ENCODE measurements at places on chromosomes 2 and 18.

DNA sequence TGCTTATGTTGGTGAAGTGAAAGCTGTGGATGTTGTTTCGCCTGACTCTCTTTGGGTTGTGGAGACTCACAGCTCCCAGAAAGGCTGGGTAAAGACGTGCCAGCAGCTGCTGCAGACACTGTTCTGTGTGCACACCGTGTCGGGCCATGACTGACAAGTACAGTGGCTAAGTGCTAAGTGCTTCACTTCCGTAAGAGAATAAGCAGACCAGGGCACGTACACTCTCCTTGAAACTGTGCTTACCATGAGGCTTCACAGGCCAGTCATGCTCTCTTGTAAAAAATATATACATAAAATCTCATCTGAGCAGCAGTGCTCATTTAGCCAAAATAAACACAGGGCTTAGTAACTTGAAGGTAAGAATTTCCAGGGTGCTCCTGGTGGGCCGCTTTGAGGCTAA is 86.0 kb downstream of the NRP2 start:
- H3K27me3 ChIP-seq: peaks cover 32% of the 10 kb centered on the region
- peaks cover 2% of the 10 kb centered on the region for H3K36me3 ChIP-seq
- DNase-seq: no peak
- no peak overlapping the region for H3K4me3 ChIP-seq
- H3K27ac ChIP-seq: no peak overlapping the region

- H3K27me3 ChIP-seq: no peaks in the 10 kb centered on the region
- H3K36me3 ChIP-seq: peaks cover 2% of the 10 kb centered on the region
- DNase-seq: no peak
- H3K4me1 ChIP-seq: peaks cover 24% of the 10 kb centered on the region
- H3K27ac ChIP-seq: peak overlapping the region; percentile 37
- no peak overlapping the region for H3K4me3 ChIP-seq
Measured at GRCh38 chr2:108575132-108575966, 41.1 kb downstream of the LIMS1 start.

- DNase-seq: no peak
- no peak overlapping the region for H3K27ac ChIP-seq
- H3K4me1 ChIP-seq: peaks cover 4% of the 10 kb centered on the region
- peaks cover 17% of the 10 kb centered on the region for H3K36me3 ChIP-seq
- no peak overlapping the region for H3K4me3 ChIP-seq
- H3K27me3 ChIP-seq: no peaks in the 10 kb centered on the region
Measured at GRCh38 chr2:37287966-37288365, 36.7 kb downstream of the PRKD3 start.

DNA sequence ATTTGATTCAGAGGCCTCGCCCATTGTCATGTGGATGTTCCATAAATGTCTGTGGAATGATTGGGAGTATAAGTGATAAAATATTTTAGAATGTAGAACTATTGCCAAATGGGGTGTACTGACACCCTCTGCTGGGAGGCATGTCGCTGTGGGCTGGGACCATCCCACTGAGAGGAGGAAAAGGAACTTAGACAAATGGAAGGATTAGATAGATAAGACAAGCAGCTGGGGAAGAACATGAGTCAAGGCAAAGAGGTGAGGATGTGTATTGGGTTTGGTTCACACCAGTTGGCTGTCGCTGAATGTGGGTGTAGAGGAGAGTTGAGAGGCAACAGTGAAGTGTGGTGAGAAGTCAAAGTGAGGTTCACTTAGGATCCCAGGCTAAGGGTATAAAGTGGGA is 4.0 kb downstream of the C2orf74 start:
- no peak overlapping the region for H3K4me3 ChIP-seq
- H3K4me1 ChIP-seq: peaks cover 1% of the 10 kb centered on the region
- H3K27me3 ChIP-seq: no peaks in the 10 kb centered on the region
- no peak for DNase-seq
- H3K36me3 ChIP-seq: peaks cover 46% of the 10 kb centered on the region

DNA sequence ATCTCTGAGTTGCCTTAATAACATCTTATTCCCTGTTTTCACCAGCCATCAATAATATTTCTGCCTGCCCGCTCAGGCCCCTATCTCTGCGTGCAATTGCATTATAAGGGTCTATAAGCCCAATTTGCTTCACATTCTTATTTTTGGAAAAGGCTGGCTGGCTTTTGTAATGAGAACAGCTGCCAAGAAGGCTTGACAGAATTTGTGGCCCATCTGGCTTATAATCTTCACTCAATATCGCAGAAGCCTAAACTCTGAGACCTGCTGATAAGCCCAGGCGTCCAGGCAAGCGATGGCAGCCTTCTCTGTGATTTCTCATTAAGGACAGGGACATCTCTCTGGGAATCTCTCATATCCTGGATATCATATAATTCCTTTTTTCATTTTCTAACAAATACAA is 1618.6 kb upstream of the CELF4 start:
- DNase-seq: no peak
- no peaks in the 10 kb centered on the region for H3K36me3 ChIP-seq
- H3K27me3 ChIP-seq: no peaks in the 10 kb centered on the region
- no peak overlapping the region for H3K27ac ChIP-seq
- no peak overlapping the region for H3K4me3 ChIP-seq

GRCh38 chr2:46187112-46187618 is 110.0 kb upstream of the EPAS1 start:
- H3K36me3 ChIP-seq: peaks cover 9% of the 10 kb centered on the region
- H3K4me3 ChIP-seq: no peak overlapping the region
- peak overlapping the region; percentile 4 for H3K27ac ChIP-seq

DNA sequence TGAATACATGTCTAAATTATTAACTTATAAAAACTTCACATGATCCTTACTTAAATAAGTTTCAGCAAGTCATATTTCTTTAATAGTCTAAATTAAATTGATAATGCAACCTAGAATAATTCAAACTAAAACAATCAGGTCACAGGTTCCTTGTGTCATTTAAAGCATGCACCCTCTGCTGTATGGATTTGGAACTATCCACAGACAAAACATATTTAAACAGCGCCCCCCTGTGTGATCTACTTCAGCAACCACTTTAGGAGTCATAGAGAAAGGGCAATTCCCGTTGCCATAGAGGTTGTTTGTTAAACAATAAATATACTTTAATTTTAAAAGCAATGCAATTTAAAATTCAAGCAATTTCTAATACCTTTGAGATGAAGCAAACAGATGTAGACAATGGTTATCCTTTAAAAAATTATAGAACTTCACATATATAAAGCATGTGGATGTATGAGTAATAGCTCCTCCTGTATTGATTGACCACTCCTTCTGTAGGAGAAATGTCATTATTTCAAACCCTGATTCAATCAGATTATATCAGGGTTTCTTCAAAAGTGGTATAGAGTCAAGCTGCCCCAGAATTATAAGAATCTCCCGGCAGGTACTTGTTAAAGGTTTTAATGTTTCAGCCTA is 21.2 kb downstream of the GRB14 start:
- peaks cover 20% of the 10 kb centered on the region for H3K27me3 ChIP-seq
- no peaks in the 10 kb centered on the region for H3K4me1 ChIP-seq
- H3K36me3 ChIP-seq: no peaks in the 10 kb centered on the region
- peak; percentile 22 for DNase-seq

- H3K36me3 ChIP-seq: peaks cover 19% of the 10 kb centered on the region
- no peak overlapping the region for H3K4me3 ChIP-seq
- no peak overlapping the region for H3K27ac ChIP-seq
Measured at GRCh38 chr2:44740678-44741077, 200.8 kb upstream of the SIX3 start.

- no peak overlapping the region for H3K27ac ChIP-seq
- H3K4me1 ChIP-seq: no peaks in the 10 kb centered on the region
- no peak overlapping the region for H3K4me3 ChIP-seq
- H3K36me3 ChIP-seq: peaks cover 8% of the 10 kb centered on the region
Measured at GRCh38 chr18:75036917-75037688, 171.8 kb downstream of the PTGR3 start.

GRCh38 chr2:37085731-37086147 is 1.4 kb downstream of the GPATCH11 start:
- peaks cover 21% of the 10 kb centered on the region for H3K36me3 ChIP-seq
- DNase-seq: no peak
- H3K27me3 ChIP-seq: no peaks in the 10 kb centered on the region
- H3K27ac ChIP-seq: no peak overlapping the region

- no peak overlapping the region for H3K27ac ChIP-seq
- no peak overlapping the region for H3K4me3 ChIP-seq
Measured at GRCh38 chr2:130890941-130891669, 54.4 kb downstream of the ARHGEF4 start.

GRCh38 chr2:130346741-130347066 is 4.0 kb downstream of the IMP4 start:
- no peak overlapping the region for H3K27ac ChIP-seq
- no peak overlapping the region for H3K4me3 ChIP-seq
- H3K36me3 ChIP-seq: peaks cover 71% of the 10 kb centered on the region
- DNase-seq: no peak
- peaks cover 19% of the 10 kb centered on the region for H3K4me1 ChIP-seq

DNA sequence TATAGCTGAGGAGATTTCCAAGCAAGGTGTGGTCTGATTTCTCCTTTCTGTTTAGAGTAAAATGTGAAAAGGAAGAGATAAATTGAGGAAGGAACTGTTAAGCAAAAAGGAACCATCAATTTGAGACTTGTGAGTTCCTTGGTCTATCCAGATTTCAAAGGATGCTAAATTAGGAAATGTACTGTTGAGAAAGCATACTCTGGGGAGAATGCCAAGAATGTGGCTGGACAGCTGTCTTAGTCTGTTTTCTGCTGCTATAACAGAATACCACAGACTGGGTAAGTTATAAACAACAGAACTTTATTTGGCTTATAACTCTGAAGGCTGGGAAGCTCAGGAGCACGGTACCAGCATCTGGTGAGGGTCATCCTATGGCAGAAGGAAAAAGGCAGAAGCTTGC is 1097.2 kb downstream of the TDRD15 start:
- no peaks in the 10 kb centered on the region for H3K36me3 ChIP-seq
- no peak overlapping the region for H3K4me3 ChIP-seq
- no peaks in the 10 kb centered on the region for H3K27me3 ChIP-seq
- no peak for DNase-seq

- no peak overlapping the region for H3K4me3 ChIP-seq
- H3K4me1 ChIP-seq: peaks cover 15% of the 10 kb centered on the region
- no peak overlapping the region for H3K27ac ChIP-seq
- H3K27me3 ChIP-seq: peaks cover 6% of the 10 kb centered on the region
Measured at GRCh38 chr18:31633392-31634330, 42.0 kb downstream of the TTR start.

GRCh38 chr2:234074751-234075517 is 24.4 kb downstream of the SPP2 start:
- peaks cover 32% of the 10 kb centered on the region for H3K27me3 ChIP-seq
- no peak overlapping the region for H3K4me3 ChIP-seq
- no peak overlapping the region for H3K27ac ChIP-seq
- peaks cover 6% of the 10 kb centered on the region for H3K4me1 ChIP-seq
- H3K36me3 ChIP-seq: no peaks in the 10 kb centered on the region
- no peak for DNase-seq

- H3K4me1 ChIP-seq: peaks cover 53% of the 10 kb centered on the region
- H3K36me3 ChIP-seq: peaks cover under 1% of the 10 kb centered on the region
- no peak overlapping the region for H3K4me3 ChIP-seq
Measured at GRCh38 chr2:46706264-46706983, 209.2 kb downstream of the MCFD2 start.

- H3K27ac ChIP-seq: no peak overlapping the region
- peaks cover 7% of the 10 kb centered on the region for H3K4me1 ChIP-seq
- H3K27me3 ChIP-seq: peaks cover 8% of the 10 kb centered on the region
- H3K4me3 ChIP-seq: no peak overlapping the region
Measured at GRCh38 chr2:217929757-217930707, 72.8 kb downstream of the TNS1 start.

DNA sequence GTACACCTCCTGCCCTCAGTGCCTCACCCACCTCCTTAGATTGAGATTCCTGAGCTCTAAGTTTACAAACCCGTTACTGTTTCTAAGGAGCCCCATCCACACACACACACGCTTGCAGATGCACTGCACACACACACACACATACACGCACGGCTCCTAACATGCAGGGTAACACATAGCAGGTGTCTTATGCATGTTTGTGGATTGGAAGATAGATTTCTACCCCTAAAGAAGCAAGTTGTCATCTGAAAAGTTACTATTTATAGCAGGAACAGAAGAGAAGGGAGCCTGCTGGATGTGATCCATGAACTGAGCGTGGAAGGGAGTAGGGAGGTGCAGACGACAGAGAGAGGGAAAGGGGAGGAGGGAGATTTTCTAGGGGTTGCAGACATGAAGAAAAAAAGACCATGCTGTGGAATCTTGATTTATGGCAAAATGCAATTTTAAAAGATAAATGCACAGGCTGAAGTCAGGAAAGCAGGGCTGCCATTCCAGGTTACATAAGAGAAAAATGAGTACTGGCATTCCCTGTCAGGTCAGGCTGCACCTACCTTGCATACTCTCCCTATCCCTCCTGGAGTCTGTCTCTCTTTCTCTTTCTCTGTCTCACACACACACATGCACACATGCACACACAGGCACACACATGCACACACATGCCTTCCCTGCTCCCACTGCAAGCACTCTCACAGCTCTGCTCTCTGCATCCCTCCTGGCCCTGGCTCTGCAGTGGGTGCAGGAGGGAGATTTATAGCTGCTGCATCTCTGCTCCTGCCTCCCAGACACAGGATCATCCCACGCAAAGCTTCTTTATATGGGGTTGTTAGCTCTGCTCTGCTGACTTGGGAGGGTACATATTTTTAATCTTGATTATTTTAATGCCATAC is 192.6 kb upstream of the MYT1L start:
- no peaks in the 10 kb centered on the region for H3K4me1 ChIP-seq
- H3K27ac ChIP-seq: no peak overlapping the region
- no peak overlapping the region for H3K4me3 ChIP-seq
- DNase-seq: no peak
- no peaks in the 10 kb centered on the region for H3K36me3 ChIP-seq

DNA sequence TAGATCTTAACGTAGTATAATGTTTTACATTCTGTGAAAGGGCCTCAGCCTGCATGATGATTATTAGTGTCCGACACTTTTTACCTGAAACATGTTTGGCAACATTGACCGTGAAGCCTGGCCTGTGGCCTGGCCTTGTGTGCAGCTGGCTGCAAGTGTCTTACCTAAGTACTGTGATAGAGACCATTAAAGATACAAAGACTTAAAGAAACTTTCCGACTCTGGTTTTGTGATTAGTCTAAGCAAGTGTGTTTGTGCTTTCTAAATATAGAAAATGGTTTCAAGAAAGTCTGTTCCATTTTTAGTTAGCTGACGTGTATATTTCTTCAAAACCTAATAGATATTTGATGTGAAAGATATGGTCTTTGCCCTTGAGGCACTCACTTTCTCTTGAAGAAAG is 601.8 kb downstream of the LRP1B start:
- H3K4me1 ChIP-seq: peaks cover 9% of the 10 kb centered on the region
- no peaks in the 10 kb centered on the region for H3K36me3 ChIP-seq
